Urothelium cell line (cell line): ENCODE measurements at places on chromosomes 6 and 20.

GRCh38 chr20:44916586-44916985, 6.7 kb downstream of the PABPC1L start:
- no peak for DNase-seq

DNA sequence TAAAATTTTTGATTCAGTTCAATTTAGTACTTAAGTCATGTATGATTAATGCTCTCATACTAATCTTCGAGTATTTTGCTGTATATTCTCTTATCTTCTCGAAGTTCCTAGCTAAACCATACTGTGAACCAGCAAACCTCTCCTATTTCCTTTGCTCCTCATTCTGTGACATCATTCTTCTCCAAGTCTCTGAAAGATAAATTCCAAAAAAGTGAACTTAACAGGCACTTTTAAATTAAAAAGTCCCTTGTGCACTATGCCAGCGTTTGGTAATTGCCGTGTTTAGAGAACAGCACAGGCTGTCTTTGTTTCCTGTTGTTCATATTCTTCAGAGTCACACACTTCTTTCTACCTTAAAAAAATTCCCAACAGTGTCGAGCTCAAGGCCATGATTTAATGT, 188.4 kb upstream of the PHACTR1 start:
- DNase-seq = no peak

DNA sequence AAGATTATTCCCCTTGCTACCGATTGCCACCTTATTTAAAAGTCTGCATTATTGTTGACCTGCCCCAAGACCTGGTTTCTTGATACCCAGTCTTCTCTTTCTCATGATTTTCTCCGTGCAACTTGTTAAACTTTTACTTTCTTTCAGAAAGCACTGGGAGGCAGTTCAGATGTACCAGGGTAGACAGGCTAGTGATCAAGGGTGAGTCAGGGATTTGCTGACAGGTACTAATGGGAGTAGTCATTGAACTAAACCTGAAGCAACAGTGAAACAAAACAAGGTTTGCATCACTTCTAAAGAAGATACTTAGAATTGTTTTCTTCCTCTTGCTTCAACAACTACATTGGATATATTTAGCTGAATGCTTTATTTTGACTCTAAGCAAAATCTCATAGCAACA, 124.4 kb downstream of the KCNQ5 start:
- DNase-seq = no peak

- DNase-seq = no peak
These were observed 300.1 kb downstream of the SAMD5 start for GRCh38 chr6:147808640-147809039.

GRCh38 chr6:34240329-34241248, 3.9 kb downstream of the HMGA1 start:
- DNase-seq = peak; percentile 1
